ENCODE measurements at places on chromosomes 5 and 9.

- no peak for DNase-seq
Measured at GRCh38 chr9:108766626-108767161, 89.1 kb downstream of the ACTL7B start.

DNA sequence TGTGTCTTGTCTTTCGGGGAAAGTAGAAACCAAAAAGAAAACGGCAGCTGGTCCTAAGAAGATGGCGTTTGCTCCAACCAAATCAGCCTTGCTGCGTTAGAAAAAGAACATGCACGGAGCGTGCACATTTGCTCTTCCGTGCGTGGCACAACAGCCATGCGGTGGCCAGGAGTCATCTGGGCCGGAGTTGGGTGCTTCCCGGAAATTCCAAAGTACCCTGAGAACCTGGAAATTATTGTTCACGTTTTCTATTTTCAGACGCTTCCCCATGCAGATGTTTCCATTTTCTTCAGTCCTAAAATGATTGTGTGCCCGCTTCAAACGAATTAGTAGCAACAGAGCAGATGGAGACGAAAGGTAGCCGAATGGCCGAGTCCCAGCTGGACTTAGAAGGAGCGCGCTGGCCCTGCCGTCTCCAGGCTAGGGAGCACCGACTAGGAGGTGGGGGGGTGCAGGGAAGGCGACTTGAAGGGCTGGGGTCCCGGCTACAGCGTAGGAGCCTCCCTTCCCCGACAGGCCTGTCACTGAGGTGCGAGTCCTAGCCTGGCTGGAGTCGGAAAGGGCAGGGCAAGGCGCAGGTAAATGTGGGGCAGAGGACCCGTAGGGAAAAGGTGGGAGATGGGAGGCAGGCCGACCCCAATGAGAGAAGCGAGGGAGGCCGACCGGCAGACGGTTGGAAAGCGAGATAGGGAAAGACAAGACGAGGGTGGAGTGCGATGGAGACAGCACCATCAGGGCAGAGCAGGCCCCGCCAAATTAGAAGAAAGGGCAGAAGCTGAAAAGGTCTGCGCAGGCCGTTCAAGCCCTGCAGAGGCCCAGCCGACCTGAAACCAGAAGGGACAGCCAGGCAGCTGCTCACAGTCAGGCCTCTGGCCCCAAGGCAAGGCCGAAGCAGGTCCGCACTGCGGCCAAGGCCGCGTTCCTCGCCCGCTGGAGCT lies 1.4 kb downstream of the BARX1 start:
- no peak for DNase-seq

DNA sequence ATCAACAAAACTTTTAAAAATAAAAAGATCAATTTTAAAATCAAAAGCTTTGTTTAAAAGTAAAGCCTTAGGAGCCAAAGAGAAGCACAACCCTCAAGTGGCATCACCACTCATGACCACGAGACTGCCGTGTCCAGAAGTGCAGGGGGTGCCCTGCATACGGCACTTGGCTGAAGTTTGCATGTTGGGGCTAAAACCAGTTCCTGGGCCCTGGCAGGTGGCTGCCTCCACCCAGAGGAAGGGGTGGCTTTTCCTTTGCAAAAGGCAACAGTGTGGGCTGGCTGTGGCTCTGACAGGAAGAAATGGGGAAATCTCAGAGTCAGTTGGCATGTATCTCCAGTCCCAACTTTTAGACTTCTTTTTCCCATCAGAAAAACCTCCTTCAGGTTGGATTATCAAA lies 15.3 kb downstream of the TRMO start:
- no peak for DNase-seq

GRCh38 chr5:56090793-56091460 lies 96.2 kb upstream of the IL6ST start:
- no peak for DNase-seq

GRCh38 chr5:153496835-153497234 lies 6.4 kb downstream of the GRIA1 start:
- DNase-seq, result no peak

- DNase-seq, result no peak
Measured at GRCh38 chr5:112276991-112277390, 142.1 kb downstream of the EPB41L4A start.

- DNase-seq, result no peak
Measured at GRCh38 chr5:55427157-55427556, 107.6 kb downstream of the PLPP1 start.

DNA sequence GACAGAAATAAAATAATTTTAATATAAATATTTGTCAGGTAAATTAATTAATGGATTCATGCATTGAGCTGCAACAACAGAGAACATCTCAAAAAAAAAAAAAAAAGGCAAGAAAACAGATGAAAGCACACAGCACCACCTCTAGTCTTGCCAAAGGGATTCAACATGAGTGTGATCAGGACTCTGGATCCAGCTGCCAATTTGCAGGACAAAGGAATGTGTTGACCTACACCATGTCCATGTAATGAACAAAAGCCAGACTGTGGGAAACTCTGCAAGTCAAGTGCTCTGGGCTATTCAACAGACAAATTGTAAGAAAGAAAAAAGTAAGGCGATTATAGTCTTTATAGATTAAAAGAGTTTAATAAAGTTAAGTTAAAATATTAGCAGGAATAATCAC lies 769.3 kb downstream of the TLR4 start:
- DNase-seq, result no peak

DNA sequence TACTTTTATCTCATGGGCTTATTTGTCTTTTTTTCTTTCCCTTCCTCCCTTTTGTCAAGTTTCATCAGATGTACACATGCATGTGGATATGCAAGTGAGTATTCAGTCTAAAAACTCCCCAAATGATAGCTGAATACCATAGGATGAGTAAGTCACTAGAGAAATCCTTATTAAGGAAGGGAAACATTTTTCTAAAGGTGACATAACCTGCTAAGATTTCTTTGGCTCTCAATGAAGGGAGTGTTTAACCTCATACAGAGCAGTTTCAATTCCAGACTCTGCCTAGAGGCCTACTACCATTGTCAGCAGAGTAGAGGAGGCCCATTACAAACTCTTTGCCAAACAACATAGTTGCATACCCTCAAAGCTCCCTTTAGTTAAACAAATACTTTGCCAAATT lies 192.4 kb downstream of the ARHGEF28 start:
- DNase-seq, result no peak

GRCh38 chr9:134636149-134636507 lies 5.5 kb upstream of the COL5A1 start:
- no peak for DNase-seq

- no peak for DNase-seq
Measured at GRCh38 chr9:136331556-136332481, 4.5 kb downstream of the GPSM1 start.

DNA sequence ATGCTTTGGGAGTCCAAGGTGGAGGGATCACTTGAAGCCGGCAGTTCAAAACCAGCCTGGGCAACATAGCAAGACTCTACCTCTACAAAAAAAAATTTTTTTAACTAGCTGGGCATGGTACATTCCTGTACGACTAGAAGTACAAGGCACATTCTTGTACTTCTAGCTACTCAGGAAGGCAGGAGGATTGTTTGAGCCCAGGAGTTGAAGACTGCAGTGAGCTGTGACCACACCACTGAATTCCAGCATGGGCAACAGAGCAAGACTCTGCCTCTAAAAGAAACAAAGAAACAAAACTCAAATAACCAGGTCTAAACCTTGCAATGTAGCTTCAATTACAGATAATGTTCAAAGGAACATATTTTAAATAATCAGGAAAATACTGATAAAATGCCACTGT lies 56.2 kb downstream of the SSBP2 start:
- DNase-seq, result no peak

DNA sequence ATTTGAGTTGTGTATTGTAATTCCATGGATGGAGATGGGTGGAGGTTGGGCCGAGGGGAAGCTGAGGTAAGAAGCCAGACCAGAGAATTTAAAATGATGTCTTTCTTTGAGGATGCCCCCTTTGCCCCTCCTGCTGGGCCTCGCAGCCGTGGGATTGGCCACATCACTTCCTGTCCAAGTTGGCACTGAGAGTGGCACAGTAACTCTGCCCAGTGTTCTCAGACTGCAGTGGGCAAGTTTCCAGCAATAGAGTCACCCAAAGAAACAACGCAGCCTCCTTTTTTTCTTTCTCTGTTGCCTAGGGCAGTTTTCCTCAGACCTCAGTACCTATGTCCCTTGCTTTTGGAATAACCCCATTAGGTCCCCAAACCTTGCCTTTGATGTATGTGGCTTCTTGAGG lies 306.6 kb upstream of the DMRT1 start:
- no peak for DNase-seq

Measured in T-helper 9 cell (primary cell).